Osteoblast (primary cell): ENCODE measurements at places on chromosomes 11 and 22.

DNA sequence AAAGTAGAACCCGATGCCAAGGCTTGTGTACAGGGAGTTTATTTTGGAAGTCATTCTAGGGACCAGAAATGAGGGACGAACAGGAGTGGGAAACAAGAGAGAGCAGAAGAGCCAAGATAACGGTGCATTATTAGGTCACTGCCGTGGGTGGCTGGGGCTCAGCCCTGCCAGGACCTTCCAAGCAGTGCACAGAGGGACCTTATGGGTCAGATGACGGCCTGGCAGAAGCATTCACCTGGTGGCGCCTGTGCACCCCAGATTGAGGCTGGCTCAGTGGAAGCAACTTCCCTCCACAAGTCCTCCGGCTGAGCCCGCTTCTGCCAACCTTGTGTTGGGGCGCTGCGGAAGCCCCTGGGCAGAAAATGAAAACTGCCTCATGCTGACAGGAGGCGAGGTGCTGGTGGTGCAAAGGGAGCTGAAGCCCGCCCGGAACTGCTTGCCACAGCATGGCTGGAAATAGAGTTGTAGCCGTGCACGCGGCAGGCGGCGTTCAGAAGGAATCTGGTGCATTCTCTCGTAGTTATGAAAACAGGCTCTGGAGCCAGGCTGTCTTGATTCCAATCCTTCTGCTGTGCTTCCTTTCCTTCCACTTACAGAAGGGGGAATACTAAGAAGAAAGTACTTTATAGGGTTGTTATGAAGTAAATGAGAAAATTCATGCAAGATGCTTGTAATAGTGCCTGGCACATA, 22.2 kb upstream of the TP53I11 start:
- DNase-seq, result peak; percentile 13

DNA sequence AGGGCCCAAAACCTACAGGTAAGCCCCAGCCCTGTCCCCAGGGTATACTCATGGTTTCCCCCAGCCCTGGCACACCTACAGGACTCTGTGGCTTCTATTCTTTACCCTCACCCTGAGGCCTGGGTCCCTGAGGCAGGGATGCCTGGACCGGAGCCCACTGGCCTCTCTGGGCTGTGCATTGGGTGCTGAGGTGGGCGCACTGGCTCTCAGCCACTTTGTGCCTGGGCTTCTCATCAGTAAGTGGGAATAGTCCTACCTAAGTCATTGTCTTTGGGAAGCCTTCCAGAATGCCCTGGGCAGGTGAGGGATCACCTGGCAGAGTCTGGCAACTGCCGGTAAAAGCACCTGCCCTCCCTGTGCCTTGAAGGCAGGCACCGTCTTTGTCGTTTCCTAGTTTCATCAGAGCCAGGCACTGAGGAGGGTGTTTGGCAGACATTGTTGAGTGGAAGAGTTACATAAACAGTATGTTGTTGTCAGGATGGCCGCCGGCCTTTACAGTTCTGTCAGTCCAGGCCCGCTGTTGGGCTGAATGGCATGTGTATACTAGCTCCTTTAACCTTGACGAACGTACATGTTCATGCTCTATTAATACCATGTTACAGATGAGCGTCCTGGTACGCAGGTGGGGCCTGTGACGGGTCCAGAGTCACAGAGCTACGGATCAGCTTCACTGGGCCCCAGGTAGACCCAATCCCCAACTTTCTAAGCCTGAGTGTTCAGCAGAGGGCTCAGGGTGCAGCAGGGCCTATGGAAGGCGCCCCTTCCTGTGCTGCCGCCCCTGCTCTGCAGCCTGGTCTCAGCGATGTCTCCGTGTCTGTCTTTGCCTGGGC, 23.0 kb downstream of the SHANK3 start:
- peak; percentile 82 for DNase-seq

- DNase-seq, result no peak
Observed at GRCh38 chr11:3796801-3797328, 489 bp downstream of the NUP98 start.

- peak; percentile 96 for DNase-seq
Observed at GRCh38 chr22:42615092-42615859, 593 bp upstream of the POLDIP3 start.

- no peak for DNase-seq
Observed at GRCh38 chr11:106409222-106409621, 331.8 kb downstream of the AASDHPPT start.
